Karpas-422 (cell line): ENCODE measurements at places on chromosomes 1 and 21. TPM values are rescaled to one million over a fixed set of nuclear protein-coding genes. Genes with fewer than 3 reads are reported as not detected.

GRCh38 chr1:116826818-116827606, 72.8 kb downstream of the CD2 start:
- DNase-seq = no peak
- H3K4me1 ChIP-seq = no peaks in the 10 kb centered on the region
- H3K4me3 ChIP-seq = no peak overlapping the region
- H3K27ac ChIP-seq = no peak overlapping the region

GRCh38 chr21:28156590-28156989, 836.1 kb downstream of the LTN1 start:
- no peak overlapping the region for H3K4me3 ChIP-seq
- no peaks in the 10 kb centered on the region for H3K4me1 ChIP-seq
- H3K36me3 ChIP-seq = no peaks in the 10 kb centered on the region
- no peaks in the 10 kb centered on the region for H3K27me3 ChIP-seq

Gene TNFAIP8L2
- total RNA-seq = 29.3 and 30.7 TPM in 2 replicates

Gene ERICH3
- total RNA-seq = 0.04 TPM in 1 of 2 replicates, not detected in the other

Gene OPRD1
- not detected in 2 replicates for total RNA-seq

- peaks cover 36% of the 10 kb centered on the region for H3K4me1 ChIP-seq
- DNase-seq = peak; percentile 82
Observed at GRCh38 chr1:192805832-192806323, 3.0 kb upstream of the RGS2 start.

DNA sequence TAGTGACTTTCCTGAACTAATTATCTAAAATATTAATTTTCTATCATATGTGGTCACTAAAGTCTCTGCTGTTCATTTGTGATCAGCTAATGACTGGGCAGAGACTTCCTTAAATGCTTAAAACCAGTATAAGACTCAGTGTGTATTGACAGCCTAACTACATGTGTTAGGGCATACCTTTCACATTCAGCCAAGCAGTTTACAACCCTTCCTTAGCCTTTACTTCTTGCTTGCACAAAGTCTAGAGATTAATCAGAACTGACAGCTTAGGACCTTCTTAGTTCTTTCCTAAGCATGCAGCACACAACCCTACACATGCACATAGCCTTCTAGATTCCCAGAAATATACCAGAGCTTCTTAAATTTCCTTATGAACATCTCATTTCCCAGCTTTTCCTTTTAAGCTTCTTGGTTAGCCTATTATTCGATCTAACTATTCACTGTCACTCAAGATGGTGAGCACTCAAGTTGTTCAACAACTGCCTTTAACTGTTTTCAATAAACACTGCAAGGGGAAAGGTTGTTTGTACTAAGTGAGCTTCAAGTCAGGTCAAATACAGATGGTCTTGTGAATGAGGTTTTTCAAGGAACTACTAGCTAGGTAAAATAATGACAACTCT, 13.4 kb downstream of the EYA3 start:
- no peaks in the 10 kb centered on the region for H3K27me3 ChIP-seq
- H3K27ac ChIP-seq = peak overlapping the region; percentile 20
- peaks cover 67% of the 10 kb centered on the region for H3K4me1 ChIP-seq
- no peak for DNase-seq
- H3K36me3 ChIP-seq = peaks cover 24% of the 10 kb centered on the region; the same call in 1 of the 2 replicates

Gene GJA8
- not detected in 2 replicates for total RNA-seq

GRCh38 chr1:112504001-112504660, 4.6 kb upstream of the WNT2B start:
- DNase-seq = no peak
- no peaks in the 10 kb centered on the region for H3K27me3 ChIP-seq
- no peak overlapping the region for H3K4me3 ChIP-seq
- H3K4me1 ChIP-seq = no peaks in the 10 kb centered on the region
- no peak overlapping the region for H3K27ac ChIP-seq
